Activated T-cell treated with anti-CD3 and anti-CD28 coated beads, Interleukin-2, amount 50 U/mL, for 48 hours (primary cell): ENCODE measurements at places on chromosomes 1 and 21.

DNA sequence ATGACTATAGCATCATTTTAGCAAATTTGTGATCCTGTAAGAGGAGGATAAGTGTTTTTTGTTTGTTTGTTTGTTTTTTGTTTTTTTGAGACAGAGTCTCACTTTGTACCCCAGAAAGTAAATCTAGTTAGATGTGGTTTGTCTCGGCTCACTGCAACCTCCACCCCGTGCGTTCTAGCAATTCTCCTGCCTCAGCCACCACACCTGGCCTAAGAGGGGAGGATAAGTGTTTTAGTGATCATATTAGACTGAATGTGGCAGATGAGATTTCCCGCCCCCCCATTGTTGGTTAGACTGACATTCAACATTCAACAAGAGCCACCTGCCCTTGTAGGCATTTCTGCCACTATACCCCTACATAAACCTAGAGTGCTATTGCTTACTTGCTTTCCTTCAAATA, 98.5 kb downstream of the OSBPL9 start:
- no peak for DNase-seq

DNA sequence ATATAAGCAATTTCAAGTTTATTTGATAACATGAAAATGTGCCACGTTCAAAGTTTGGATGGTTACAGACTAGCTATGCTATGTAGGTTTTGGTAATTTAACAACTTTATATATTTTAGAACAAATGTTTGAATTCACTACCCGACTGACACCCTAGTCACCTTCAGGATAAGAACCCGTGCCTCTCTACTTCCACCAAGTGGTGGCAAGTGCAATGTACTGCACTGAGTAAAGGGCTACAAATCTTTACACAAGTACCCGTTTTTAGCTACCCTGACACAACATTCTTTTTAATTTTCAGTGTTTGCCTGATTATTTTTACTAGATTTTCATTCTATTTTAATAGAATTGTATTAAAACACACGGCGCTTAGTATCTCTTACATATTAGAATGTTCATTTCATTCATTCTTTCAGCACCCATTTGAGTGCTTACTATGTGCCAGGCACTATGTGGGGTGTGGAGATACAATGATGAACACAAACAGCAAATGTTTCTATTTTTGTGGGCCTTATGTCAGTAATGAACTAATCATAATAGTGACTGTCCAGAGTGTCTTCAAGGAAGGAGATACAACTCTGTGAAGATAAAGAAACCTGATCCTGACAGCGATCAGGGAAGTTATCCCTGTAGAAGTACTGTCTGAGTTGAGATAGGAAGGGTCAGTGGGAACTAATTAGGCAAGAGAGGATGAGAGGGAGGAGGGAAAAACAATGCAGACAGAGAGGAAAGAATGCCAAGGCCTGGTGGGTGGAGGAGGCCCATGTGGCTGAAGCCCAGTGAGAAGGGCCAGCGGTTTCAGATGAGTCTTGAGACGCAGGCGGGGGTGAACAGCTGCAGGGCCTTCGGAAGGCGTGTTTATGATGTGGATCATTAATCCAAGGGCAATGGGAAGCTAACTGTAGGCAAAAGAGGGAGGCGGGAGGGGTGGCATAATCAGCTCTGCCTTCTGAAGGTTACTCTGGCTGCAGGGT, 3.8 kb downstream of the LCA5L start:
- no peak for DNase-seq

- DNase-seq: no peak
Measured at GRCh38 chr1:33379631-33380354, 51.1 kb downstream of the PHC2 start.

DNA sequence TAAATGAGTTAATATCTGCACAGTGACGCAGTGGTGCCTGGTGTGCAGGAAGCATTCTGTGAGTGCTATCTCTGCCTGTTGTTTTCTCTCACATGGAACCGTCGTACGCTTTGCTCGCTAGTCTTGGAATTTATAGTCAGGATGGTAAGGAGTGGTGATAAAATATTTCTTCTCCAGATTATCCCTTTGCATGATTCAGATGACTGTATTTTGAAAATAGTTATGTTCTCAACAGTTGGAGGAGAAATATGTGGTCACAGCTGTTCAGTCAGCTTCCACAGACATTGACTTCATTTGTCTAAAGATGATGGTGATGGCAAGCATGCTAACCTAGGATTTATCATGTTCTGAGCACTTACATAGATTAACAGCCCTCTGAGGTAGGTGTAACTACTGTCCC, 41.3 kb upstream of the VAMP3 start:
- no peak for DNase-seq

DNA sequence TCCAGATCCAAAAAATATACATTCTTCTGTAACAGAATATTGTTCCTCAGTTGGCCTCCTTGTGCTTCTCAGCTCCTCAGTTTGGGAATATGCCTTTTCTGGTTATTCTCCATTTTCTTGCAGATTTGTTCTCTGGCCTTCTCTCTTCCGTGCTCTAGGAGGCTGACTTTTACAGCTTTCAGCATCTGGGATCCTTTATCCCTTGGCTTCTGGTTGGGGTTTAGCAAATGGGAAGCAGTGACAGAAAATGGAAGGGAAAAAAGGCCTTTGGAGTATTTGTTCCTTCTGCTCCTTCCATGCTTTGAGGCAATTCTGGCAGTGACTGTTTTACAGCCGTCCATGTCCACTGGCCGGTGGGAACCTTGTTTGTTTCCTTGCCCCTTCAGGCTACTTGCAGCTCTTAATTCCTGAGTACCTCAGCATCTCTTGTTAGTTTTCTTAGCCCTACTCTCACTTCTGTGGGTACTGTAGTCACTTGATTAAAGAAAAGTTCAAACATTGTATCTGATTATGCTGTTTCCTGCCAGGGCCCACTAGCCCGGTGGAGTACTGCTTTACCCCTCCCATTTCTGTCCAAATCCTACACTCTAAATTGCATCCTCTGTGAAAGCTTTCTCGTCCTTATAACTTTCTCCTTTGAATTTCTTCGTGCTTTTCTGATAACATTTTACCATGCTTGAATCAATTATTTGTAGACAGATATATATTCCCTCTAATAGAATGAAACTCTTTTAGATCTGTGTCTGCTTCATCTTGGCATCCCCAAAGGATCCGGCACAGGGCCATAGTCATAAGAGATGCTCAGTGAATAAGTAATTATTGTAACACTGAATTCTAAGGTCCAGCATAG, 118.2 kb downstream of the OSBPL9 start:
- no peak for DNase-seq

- no peak for DNase-seq
Measured at GRCh38 chr1:173889885-173890284, 21.7 kb downstream of the ZBTB37 start.

GRCh38 chr1:91900562-91900961, 14.6 kb upstream of the TGFBR3 start:
- DNase-seq: no peak

- DNase-seq: no peak
Measured at GRCh38 chr1:39104158-39105060, 78.3 kb downstream of the NDUFS5 start.

- no peak for DNase-seq
Measured at GRCh38 chr1:82991569-82991968, 1007.4 kb downstream of the TTLL7 start.

GRCh38 chr1:119371815-119372214, 3.2 kb downstream of the HAO2 start:
- no peak for DNase-seq

DNA sequence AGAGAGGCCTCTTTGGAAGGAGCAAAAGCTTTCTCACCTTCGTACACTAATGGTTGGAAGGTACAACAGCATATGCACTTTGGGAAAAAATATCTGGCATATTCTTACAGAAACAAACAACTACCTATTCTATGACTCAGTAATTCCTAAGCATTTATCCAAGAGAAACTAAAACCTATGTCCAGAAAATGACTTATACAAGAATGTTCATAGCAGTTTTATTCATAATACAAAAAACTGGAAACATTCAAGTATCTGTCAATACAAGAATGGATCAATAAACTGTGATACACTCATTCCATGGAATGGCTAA, 8.2 kb downstream of the NBPF1 start:
- no peak for DNase-seq
